ENCODE measurements at places on chromosomes 7 and 10.

DNA sequence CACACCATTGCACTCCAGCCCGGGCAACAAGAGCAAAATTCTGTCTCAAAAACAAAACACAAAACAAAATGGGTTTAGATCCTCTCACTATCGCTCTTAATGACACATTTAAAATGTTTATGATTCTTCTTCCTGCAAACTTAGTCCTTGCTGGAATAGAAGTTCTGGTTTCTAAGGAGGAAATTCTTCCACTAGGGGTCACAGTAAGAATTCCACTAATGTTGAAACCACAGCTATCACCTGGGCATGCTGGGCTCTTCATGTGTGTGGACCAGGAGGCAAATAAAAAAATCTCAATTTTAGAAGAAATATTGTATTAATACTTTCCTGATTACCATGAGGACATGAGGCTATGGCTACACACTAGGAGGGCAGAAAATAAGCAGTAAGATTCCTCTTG lies 915.8 kb downstream of the TYW1 start:
- no peak for DNase-seq

DNA sequence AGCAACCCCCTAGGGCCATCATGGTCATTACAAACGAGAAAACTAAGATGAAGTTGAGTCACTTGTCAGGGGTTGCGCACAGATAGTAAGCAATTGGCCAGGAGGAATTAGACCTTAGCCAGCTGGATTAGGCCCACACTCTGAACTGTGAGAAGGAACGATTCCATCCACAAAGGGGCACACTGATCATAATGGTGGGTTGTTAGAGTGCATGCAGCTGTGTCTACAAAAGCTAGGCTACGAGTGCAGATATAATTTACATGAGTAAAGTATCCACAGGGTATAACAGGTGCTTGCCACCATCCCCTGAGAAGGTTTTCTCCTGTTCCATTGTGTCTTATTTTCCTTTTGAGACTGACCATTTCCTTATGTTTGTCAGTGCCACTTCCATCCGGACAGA lies 16.6 kb upstream of the FAM170B start:
- DNase-seq = no peak

GRCh38 chr7:140400381-140400780 lies 2.1 kb upstream of the SLC37A3 start:
- DNase-seq = no peak

DNA sequence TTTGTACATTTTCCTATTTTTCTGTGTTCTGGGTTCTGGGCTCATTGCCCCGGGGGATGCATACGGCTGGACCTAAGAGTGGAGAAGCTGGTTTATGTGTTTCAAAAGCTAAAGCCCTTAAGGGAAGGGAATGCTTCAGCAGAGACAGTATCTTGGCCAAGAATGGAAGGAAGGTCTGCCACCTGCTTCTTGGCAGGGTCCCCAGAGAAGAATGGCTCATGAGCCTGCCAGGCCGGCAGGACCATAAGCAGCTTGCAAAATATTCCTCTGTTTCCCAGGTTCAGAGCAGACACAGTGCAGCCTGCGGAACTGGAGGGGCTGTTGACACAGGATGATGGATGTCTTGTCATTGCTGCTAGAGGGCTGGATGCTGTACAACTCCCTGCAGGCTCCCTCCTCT lies 7.8 kb upstream of the ABHD11 start:
- no peak for DNase-seq

- DNase-seq = no peak
Measured at GRCh38 chr10:6558759-6559461, 21.2 kb downstream of the PRKCQ start.

DNA sequence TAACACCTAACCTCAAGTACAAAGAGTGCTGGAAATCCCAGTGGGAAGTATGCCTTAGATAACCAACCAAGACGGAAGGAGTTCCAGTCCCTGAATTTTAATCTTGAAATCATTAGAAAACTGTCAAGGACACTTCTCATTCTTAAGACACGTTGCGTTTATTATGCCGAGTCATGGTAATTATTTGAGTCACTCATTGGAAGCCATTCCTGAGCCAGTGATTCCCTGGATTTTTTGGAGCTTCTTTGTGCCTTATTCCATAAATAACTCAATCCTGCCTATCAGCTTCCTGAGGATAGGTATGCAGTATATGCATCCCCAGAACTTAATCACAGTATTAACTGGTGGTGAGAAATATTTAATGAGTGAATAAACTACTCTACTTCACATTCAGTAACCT lies 77.4 kb downstream of the PPP1R17 start:
- peak; percentile 64 for DNase-seq

DNA sequence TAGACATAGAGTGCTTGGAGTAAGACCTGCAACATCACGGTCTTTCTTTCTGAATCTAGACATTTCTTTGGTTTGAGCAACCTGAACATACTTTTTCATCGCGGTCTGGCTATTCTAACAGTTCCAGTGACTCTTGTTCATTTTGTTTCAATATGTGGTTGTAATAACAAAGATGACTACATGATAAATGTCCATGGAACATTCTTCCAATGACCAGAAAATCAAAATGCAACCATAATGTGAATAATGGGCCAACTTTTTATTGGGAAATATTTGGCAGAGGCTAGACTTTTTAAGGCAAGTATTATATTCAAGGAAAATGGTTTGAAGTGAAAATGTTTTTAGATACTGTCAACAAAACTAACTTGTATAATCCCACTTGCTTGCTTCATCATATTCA lies 282.5 kb downstream of the INHBA start:
- DNase-seq = peak; percentile 62

GRCh38 chr10:27437775-27438174 lies 66.3 kb upstream of the RAB18 start:
- DNase-seq = no peak

- DNase-seq = no peak
Measured at GRCh38 chr10:8095959-8096358, 41.5 kb downstream of the GATA3 start.

- DNase-seq = no peak
Measured at GRCh38 chr7:134089446-134089845, 37.7 kb upstream of the LRGUK start.

- peak; percentile 73 for DNase-seq
Measured at GRCh38 chr10:62244785-62245467, 23.7 kb downstream of the RTKN2 start.

DNA sequence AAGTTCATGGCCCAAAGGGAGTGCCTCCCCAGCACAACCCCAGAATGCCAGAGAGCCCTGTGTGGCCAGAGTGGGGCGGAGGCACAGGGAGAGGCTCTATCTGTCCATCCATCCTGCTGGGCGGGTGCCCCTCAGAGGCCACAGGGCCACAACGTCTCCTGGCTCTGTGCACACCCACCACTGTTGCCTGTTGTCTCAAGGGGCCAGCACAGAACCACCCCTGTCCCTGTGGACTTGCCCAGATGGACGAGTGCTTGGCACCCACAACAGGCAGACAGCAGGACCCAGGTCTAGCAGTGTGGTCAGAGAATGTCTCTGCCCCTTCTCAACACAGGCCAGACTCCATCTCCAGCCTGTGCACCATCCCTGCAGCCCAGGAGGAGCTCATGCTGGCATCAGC lies 92.8 kb downstream of the PAXIP1 start:
- no peak for DNase-seq

DNA sequence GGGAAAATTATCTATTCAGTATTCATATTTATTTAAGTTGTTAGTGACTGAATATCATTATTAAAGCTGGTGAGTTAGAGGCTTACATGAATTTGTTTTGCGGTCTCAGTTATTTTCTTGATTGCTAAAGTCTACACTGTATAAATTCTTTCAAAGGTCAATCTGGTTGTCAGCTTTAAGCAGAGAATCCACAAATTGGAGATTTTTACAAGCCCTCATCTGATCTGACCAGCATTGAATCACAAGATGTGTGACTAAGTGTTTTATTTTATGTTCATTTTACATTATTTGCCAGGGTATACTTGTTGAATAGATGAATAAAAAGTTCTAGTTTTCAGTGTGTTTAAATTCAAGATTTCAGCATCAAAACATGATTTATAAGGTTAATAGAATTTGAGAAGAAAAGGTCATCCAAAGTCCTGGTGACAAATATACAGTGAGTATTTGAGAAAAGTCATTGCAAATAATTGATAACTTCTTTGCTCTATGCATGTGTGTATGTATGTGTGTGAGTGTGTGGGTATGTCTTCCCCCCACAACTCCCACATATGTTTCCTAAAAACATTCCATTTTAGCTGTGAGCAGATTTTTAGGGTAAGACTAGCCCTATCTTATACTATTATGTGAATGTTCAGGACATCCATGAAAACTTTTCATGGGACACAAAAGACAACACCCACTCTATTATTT lies 4.4 kb downstream of the SEMA3A start:
- DNase-seq = peak; percentile 33

DNA sequence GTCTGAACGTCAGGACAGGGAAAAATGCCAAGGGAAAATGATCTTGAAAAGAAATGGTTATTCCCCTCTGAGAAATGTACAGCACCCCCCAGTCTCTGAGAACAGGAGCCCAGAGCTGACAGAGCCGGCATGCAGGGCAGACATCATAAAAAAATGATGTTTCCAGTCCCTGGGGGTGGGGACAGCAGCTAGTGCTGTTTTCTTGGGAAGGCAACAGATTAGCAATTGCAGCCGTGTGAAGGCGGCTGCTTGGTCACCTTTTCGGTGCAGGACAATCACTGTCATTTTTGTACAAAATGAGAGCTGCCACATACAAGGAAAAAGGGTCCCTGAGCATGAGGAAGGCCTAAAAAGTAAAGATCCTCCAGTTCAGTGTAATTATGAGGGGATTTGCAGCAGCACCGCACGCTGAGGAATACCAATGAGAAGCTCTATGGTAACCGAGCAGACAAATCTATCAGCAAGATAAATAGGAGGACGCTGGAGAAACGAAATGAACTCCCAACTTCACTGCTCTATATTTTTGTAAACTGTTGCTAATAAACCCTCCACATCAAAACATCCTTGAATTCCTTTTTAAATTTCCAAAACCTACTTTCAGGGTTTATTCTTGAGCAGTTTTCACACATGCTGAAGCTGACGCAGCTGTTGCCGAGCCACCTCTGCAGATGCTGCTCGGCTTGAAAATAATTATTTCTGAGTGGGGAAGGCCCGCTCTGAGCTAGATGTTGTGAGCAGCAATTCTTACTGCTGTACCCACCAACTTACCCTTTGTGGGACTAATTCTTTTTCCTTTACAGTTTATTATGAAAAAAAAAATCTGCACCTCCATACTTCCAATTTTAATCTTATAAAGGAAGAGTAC lies 98.2 kb upstream of the NEBL start:
- no peak for DNase-seq

DNA sequence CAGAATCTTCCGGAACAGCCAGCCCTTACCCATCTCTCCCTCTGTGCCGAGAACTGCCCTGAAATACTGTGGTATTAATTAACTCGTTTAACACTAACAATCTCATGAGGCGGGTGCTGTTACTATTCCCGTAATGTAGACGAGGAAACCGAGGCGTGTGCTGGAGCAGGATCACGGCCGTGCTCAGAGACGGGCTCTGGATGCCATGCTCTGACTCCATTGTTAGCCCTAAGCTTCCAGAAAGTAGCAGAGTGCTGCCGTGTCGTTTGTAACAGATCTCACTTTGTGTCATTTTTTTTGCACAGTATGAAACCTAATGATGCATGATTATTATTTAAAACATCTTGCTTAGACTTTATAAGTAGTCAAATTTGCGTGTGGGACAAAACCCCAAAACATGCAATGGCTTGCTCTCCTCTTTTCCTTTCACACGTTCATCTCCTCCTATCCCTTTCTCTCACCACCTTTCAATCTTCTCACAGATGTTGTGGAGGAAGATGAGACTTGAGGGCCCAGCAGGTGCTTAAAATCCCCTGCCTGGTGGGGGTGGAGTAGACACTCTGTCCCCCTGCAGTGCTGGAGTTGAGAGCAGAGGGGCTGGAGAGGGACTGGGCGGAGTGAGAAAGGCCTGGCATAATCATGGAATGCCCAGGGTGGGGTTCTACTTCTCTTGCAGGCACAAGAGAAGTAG lies 482 bp upstream of the ACTR3C start:
- no peak for DNase-seq

DNA sequence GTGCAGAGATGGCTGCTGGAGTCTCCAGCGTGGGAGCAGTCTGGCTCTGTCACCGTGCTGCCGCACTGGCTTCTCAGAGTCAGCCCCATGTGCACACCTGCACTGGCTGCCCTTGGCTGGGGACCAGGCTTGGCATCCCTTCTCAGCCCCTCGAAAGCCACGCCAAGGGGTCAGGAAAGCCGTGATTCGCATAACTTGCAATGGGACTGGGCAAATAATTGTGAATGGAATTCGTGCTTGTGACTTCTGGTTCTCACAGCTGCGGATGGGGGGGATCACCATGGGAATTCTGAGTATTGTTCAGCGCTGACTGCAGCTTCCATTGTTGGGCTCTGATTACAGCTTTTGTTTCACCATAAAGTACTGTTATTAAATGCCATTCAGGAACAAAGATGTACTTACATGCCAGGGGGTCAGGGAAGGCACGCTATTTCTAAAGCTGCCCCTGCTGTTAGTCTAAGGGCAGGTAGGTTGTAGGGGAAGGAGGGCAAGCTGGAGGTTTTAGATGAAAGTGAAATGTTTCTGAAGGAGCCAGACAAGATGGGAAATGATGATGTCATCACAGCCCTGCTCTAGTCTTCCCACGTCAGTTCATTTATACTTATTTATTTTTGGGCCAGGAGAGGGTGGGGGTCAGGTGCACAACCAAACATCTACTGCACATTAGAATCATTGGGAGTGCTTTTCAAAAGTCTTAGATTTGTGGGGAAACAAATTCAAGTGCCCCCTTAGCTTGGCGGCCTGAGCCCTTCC lies 5.8 kb upstream of the PLEKHA1 start:
- DNase-seq = no peak

- no peak for DNase-seq
Measured at GRCh38 chr10:21849607-21850006, 153.9 kb downstream of the DNAJC1 start.

DNA sequence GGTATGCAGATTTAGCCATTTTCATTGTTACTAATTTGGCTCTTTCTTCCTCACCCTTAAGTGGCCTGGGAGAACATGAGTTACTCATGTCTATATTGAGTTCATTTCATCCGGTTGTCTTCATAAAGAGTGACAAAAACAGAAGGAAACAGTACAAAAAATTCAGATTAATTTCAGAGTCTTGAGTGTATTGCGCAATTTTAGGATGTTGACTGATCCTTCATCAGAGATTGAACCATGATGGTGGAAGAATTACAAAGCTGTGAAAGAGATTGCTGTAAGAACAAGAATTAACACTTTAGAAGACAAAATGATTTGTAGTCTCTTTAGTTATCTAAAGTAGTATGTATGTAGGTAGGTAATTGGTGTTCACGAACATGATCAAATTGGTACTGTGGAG lies 194.0 kb upstream of the PPP1R3A start:
- DNase-seq = no peak

GRCh38 chr7:157789094-157789493 lies 452.3 kb downstream of the DNAJB6 start:
- DNase-seq = no peak
